ENCODE measurements at places on chromosomes 11 and 22.

- DNase-seq = no peak
Observed at GRCh38 chr22:46360097-46360496, 24.6 kb downstream of the TRMU start.

DNA sequence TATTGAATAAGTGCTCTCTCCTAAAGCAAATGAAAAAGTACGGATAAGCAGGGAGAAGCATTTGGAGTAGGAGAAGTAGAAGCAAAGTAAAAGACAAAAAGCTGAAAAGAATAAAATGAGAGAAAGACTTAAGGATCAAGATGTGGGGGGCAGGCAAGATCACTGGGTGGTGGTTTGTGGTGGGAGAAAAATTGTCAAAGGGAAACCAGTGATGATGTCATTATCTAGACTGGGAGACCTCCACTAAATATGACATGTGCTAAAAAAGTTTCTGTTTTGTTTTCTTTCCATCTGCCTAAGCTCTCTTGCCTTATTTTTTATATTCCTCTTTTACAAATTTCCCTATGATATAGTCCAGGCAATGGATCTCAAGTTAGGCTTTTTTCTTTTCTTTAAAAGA is 14.8 kb upstream of the MAML2 start:
- no peak for DNase-seq

GRCh38 chr11:43941257-43941994 is 1.0 kb upstream of the C11orf96 start:
- no peak for DNase-seq

- DNase-seq = peak; percentile 60
Observed at GRCh38 chr11:72831521-72832300, 17.5 kb downstream of the ATG16L2 start.

DNA sequence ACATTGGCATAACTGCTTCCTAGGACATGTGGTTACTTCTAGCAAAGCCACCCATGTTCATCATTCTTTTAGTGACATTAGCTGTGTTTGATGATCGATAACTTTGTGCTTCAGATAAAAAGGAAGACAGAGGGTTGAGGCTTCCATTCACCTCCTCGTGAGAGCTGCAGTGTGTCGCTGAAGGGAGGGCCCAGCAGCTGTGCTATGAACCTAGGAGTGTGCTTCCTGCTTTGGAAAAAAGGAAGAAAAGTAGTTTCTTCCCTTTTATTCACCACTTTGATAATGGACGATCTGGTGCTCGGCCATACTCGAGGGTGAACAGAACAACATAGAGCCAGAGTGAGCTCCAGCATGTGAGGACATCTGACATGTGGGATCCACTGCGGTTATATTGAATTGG is 6.1 kb upstream of the RFPL2 start:
- DNase-seq = no peak

DNA sequence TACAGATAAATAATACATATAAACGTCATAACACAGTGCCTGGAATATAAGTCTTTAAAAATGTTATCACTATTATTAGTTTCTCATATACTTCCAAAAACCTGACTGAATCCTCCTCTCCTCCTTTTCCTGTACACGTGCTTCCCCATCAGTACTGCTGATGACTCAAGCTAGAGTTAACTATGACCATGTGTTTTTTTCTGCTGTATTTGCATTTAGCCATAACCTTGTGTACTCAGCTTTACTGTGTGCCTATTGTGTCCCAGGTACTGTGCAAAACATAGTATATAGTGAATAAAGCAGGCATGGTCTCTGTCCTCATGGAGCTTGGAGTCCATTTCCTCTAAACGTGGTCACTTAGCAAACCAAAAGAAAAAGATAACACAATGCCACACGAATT is 56.5 kb upstream of the ARHGAP32 start:
- peak; percentile 84 for DNase-seq

DNA sequence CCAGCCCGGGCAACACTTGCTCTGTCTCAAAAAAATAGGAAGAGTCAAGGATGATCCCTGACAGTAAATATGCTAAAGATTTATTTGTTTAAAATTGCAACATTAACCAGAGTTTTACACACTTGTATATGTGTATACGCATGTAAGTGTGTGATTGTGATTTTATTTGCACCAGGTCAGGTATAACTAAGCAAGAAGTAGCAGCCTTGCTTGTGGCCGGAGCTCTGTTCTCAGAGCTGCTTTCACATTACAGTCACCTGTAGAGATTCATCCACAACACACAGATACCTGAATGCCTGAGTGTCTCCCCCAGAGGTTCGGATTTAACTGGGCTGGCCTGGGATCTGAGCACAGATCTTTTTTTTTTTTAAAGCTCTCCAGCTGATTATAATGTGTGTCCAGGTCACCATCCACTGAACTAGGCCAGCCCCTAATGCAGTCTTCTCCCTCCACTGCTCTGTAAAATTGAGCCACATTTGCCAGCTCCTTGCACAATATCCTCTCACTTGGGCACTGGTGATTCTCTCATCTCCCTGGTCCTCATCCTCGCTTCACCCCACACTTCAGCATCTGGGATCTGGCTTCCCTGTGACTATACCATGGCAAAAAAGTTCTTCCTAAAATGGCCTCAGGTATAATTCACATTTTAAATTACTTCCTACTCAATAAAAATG is 48.3 kb downstream of the LIF start:
- no peak for DNase-seq

GRCh38 chr11:102886999-102887398 is 12.2 kb upstream of the MMP12 start:
- no peak for DNase-seq

DNA sequence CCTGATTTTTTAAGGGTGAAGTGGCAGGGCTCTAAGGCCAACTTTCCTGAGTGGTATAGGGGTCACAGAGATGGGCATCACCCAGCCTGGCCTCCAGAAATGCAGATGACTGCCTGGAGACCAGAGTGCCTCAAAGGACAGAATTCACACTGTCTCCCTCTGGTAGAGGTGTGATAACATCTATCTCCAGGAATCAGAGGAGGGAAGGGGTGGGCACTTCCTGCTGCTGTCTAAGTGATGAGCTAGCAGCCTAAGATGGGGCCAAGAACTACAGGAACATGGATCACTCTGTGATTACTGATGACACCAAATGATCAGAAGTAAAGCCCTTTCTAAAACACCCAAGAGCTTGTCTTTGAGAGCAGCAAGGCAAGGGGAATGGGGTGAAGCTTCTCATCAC is 61.9 kb downstream of the C11orf58 start:
- no peak for DNase-seq

- DNase-seq = no peak
Observed at GRCh38 chr11:12069066-12069676, 41.2 kb upstream of the MICAL2 start.

DNA sequence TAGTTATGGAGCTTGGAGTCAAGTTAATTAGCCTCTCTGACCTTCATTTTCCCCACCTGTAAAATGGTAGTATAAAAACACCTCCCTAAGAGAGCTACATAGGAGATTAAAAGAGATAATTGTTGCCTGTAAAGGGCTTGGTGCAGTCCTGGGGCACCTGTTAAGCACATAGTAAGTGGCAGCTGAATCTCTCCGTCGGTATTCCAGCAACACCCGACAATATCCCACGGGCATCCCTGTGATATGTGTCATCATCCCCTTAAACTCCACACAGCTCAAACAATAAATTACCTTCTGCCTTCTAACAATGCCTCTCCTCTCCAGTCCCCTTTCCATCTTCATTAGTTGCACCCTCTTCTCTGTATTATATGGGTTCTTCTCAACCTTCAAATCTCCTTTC is 121.5 kb downstream of the C11orf91 start:
- no peak for DNase-seq

DNA sequence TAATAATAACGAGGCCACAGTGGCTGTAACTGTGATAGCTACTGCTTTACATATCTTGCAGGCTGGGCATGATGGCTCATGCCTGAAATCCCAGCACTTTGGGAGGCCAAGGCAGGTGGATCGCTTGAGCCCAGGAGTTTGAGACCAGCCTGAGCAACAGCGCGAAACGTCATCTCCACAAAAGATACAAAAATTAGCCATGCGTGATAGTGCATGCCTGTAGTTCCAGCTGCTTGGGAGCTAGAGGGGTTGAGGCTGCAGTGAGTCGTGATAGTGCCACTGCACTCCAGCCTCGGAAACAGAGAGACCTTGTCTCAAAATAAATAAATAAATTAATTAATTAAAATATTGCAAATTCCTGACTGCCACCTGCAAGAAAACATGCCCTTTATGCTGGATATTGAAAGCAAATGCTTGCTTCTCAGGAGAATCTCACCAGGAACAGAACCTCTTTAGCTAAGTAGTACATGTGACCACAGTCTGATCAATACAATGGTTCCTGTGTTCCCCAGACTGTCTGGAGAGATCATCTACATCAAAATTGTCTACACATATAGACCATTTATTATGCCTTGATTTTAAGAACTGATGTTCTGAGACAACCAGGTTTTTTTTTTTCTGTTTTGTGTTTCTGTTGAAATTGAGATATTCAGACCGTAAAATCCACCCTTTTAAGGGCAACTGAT is 6.3 kb downstream of the ZBTB3 start:
- DNase-seq = no peak

- DNase-seq = no peak
Observed at GRCh38 chr11:62140304-62141110, 16.7 kb downstream of the INCENP start.

DNA sequence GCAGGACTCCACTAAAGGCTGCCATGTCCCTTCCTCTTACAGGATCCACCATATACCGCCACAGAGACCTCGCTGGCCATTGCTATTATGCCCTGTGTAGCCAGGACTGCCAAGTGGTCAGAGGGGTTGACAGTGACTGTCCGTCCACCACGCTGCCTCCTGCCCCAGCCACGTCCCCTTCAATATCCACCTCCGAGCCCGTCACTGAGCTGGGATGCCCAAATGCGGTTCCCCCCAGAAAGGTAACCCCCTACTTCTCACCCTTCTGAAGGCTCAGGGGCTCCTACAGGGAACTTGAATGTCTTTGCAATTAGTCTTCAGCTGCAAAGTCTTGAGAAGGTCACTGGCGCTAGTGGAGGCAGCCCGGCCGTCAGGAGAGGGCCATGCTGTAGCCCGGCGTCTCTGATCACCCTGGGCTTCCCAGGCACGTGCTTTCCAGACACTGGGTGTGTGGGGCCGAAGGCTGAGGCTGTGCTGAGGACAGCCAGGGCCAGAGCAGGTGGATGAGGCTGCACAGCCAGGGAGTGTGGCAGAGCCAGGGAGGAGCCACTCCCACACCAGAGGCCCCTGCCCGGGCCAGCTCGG is 30.0 kb upstream of the MUC5B start:
- DNase-seq = no peak

GRCh38 chr22:24086310-24086709 is 75.2 kb downstream of the CABIN1 start:
- DNase-seq = no peak

- no peak for DNase-seq
Observed at GRCh38 chr11:63404161-63404935, 34.8 kb downstream of the SLC22A9 start.

Data from HCEC 1CT (cell line).